Activated T-helper 1 cell treated with anti-CD3 and anti-CD28 coated beads, Interleukin-12 subunit alpha, Interleukin-12 subunit beta, Interleukin-2, Interleukin-4 antibody, amounts not matched to agents 30 ng/mL and 10 ng/mL and 1 ng/mL, durations not matched to agents 14 hours and 24 hours and 36 hours (primary cell): ENCODE measurements at places on chromosomes 2 and 18. TPM values are rescaled to one million over a fixed set of nuclear protein-coding genes. Genes with fewer than 3 reads are reported as not detected.

The ANKRD39 gene
- total RNA-seq = 40.8 and 41.1 TPM in 2 replicates

The LOXL3 gene
- 1.9 and 2.0 TPM in 2 replicates for total RNA-seq

The IL1R2 gene
- 1.1 and 1.3 TPM in 2 replicates for total RNA-seq

The CCDC74B gene
- 0.52 and 1.8 TPM in 2 replicates for total RNA-seq

The DAPL1 gene
- not detected in 2 replicates for total RNA-seq

The STEAP3 gene
- 0.07 and 0.13 TPM in 2 replicates for total RNA-seq

The SAG gene
- total RNA-seq = 0.08 and 0.32 TPM in 2 replicates

The RBM44 gene
- total RNA-seq = 0.49 and 1.1 TPM in 2 replicates

The KCNG3 gene
- total RNA-seq = 0.10 and 0.12 TPM in 2 replicates

The BCL11A gene
- total RNA-seq = not detected in 2 replicates

The GALR1 gene
- total RNA-seq = not detected in 2 replicates

The PIGN gene
- 28.5 and 36.1 TPM in 2 replicates for total RNA-seq

The XDH gene
- total RNA-seq = not detected in 2 replicates
